ENCODE measurements at places on chromosomes 5 and 9.

GRCh38 chr5:73460133-73460532, 11.6 kb upstream of the FOXD1 start:
- DNase-seq, result no peak

GRCh38 chr5:88666761-88667495, 216.1 kb downstream of the MEF2C start:
- no peak for DNase-seq

- DNase-seq, result no peak
Measured at GRCh38 chr9:15180124-15180523, 126.9 kb downstream of the TTC39B start.

DNA sequence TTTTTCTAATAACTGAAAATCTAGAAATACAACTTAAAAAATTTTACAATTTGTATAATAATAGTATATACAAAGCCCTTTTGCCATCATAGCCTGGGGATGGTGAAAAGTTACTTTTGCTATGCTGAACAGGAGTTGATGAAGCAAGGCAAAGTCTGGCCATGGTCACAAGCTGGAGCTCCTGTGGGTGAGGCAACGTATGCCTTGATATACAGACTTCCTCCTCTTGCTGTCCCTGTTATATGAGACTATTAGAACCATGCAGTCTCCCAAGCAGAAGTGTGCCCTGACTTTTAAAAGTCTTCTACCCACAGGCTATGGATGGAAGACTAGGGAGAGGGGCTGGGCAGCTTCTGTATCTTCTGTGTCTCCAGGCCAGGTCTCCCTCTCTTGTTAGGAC, 15.7 kb downstream of the FAM151B start:
- no peak for DNase-seq

DNA sequence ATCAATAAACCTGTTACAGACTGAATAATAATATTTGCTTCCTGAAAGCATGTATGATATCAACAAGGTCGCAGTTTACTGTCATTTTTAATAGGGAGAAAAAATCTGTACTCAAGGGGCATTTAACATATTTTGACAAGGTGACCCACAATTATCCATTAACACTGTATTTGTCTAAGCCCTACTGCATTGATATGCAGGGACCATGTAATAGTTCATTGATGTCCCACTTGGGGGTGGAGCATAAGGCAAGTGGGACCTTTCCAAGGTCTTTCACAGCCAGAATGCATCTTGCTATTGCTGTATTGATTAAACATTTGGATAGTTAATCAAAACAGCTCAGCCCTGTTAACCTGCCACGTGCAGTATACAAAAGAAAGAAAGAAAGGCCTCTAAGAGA, 502.0 kb downstream of the NR2F1-AS1 start:
- DNase-seq, result no peak

- DNase-seq, result no peak
Measured at GRCh38 chr5:43773478-43773844, 170.5 kb downstream of the NNT start.

DNA sequence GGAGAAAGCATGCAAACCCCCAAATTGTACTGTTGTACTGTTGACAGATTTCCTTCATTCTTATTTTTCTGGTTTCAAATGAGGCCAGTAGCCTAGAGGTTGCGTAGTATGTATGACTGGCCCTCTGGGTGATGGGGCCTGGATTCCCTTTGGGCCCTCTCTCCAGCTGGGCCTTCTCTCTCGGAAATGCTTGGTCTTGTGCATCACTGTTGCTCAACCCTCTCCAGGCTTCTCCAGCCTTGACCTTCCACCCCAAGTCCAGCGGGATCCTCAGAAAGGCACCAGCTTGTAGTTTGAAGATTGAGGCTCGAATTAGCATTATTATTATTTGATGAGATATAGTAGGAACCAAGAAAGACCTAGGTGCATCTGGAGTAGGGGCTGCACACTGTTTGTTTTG, 87.0 kb downstream of the ANGPTL2 start:
- no peak for DNase-seq

DNA sequence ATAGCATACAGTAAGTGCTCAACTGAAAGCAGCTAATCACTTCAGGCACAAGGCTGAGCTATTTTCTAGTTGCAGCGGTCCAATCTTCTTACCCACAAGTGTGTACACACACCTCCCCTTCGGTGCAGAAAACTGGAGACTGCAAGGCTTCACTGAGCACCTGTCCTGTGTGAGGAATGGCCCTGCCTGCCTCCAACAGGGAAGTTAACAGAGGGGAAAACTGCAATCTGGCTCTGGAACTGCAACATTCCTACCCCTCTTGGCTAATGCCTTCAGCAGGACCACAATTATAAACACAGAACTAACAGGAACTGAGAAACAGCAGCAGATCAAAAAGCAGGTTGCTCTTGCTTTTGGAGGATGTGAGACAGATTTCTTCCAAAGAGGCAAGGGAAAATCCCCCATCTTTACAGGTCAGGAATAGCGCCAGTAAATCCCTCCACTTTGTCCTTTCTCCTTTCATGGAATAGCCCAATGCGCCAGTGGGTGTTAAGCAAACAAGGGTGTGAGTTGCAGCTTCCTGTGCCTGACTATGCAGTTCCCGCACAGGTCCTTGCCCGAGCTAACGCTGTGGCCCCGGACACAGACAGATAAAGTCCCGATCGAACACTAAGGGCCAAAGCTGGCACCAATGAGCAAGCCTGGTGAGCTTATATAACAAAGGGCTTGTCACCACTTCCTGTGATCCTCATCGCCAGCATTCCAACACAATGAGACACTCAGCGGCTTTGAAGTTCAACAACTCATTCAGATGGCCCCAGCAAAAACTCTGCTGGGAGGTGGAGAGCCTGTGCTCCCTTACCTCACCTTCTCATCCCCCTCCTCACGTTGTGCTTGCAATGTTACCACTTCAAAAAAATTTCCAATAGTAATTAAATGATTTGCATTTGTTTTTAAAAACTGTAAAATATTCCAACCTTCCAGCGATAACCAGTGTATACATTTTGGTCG, 21.5 kb downstream of the SHB start:
- no peak for DNase-seq

- no peak for DNase-seq
Measured at GRCh38 chr9:21710548-21711191, 91.8 kb upstream of the MTAP start.

DNA sequence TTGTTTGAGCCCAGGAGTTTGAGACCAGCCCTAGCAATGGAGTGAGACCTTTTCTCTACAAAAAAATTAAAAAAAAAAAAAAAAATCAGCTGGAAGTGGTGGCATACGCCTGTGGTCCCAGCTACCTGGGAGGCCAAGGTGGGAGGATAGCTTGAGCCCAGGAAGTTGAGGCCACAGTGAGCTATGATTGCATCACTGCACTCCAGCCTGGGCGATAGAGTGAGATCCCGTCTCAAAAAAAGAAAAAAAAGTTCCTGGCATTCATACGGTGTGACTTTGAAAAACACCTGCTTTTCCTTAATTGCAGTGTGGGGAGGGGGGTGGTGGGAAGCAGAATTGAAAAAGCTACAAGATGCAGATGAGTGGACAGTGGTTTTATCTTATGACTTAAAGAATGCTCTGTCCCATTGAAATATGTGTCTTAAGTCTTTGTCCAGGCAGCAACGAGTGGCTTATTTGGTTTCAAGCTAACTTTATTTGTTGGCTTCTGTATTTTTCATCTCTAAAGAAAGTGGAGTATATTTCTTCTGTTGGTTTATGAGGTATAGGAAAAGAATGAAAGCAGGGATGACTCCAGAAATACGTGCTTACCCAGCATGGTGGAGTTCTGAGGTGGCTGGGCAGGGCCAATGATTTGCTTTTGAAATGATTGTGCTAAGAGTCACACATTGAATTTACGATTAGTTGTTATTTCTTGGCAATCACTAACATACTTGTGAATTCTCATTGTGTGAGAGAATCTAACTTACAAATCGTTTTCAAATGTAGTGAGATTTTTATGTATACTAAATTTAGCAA, 27.8 kb downstream of the ROPN1L start:
- no peak for DNase-seq

GRCh38 chr9:20692554-20692953, 8.5 kb downstream of the FOCAD start:
- no peak for DNase-seq

GRCh38 chr5:119353686-119354366, 2.0 kb upstream of the TNFAIP8 start:
- DNase-seq, result no peak

DNA sequence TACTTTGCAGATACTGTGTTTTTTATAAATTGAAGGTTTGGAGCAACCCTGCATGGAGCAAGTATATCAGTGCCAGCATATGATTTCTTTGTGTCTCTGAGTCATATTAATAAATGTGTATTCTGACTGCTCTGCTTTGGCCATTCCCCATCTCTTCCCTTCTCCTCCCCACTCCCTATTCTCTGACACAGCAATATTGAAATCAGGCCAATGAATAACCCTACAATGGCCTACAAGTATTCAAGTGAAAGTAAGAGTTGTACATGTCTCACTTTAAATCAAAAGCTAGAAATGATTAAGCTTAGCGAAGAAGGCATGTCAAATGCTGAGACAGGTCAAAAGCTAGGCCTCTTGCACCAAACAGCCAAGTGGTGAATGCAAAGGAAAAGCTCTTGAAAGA, 82.2 kb upstream of the TLX3 start:
- no peak for DNase-seq

DNA sequence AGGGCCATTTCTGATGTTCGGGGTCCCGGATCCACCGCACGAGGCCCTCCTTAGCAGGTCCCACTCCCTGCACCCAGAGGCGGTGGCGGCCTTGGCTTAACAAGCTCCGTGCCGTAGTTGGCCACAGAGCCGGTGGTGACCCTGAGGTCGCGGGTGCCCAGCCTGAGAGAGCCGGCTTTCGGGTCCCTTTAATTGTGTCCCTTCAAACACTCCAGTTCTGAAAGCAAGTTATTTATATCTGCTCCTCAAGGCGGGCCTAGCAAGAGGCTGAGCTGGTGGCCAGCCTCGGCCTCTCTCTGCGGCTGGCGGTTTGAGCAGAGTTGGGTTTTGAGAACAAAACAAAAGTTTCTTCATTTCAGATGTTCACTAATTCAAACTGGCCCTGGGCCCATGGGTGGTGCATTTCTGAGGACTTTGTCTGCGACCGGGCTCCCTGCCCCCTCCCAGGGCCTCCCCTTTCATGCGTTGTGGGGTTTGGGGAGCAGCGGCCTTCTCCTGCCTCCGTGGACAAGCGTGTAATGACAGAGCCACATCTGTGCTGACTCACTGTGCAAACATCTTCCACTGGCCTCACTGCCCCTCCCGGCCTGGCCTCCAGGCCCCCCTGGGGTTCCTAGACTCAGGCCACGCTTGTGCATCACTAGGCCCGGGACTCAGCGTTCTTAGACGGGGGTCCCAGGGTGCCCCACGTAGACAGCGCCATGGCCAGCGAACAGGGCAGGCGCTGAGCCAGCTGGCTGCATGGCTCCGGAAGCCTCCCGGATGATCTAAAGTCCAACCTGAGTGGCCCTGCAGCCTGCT, 49.4 kb upstream of the COL5A1 start:
- no peak for DNase-seq

- no peak for DNase-seq
Measured at GRCh38 chr5:137891849-137892248, 2.6 kb downstream of the PKD2L2 start.

- no peak for DNase-seq
Measured at GRCh38 chr5:65815161-65815560, 93.2 kb downstream of the NLN start.

DNA sequence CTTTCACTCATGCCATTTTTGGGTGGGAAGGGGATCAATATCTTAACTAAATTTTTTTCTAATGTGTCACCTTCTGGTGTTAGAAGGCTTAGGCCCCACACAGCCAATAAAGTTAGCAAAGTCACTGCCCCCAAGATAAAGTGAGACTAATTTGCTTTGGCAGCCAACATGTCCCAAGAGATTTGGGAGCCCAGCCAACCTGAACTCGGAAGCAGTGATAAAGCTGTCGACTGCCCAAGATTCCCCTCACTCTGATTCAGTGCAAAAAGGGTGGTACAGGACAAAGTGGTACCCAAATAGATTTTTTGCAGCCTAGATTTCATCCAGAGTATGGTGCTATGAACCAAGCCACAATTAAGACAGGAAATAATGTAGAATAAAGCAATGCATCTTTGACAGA, 572.5 kb upstream of the ARRDC3 start:
- DNase-seq, result no peak

GRCh38 chr5:165574100-165574499, 2068.7 kb downstream of the MAT2B start:
- no peak for DNase-seq

GRCh38 chr5:65818592-65818991, 96.6 kb downstream of the NLN start:
- DNase-seq, result no peak

DNA sequence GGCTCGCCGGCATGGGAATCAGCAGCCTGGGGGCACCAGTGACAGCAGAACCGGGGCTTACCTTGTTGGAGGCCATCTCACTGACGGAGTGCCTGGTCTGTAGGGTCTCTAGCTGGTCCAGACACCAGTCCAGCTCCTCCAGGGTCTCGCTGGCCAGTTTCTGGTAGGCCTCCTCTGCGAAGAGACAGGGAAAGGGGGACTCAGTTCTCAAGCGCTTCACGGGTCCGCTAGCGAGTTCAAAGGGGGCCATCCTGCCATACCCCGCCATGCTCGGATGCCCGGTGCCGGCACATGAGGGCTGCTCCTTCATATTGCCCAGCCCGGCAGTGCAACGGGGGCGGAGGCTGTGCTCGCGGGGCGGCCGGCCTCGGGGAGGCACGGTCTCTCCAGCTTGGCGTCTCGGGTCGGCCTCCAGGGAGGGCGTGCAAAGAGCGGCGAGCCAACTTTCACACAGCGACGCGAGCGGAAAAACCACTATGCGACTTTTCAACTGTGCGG, 456.0 kb downstream of the RAB3C start:
- no peak for DNase-seq

GRCh38 chr9:35374910-35375309, 115.0 kb upstream of the RUSC2 start:
- DNase-seq, result no peak

- DNase-seq, result no peak
Measured at GRCh38 chr5:133274597-133274935, 222.8 kb downstream of the HSPA4 start.

- DNase-seq, result no peak
Measured at GRCh38 chr5:107418902-107419301, 251.8 kb downstream of the EFNA5 start.

DNA sequence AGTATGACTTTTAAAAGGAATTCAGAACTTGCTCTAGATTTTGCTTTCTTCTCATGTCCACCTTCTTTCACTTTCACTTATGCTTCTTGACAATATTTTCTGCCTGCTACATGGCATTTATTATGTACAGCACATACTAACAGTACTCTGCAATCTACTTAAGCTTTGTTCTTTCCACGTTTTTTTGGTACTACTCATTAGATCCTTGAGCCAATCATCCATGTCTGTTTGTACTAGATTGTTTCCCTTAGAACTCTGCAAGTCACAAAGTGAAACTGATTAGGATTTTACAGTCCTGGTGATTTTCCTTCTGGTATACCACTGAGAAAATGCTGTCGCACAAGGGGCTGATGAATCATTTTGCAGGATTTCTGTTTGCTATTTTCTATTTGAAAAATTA, 78.3 kb downstream of the PARP8 start:
- no peak for DNase-seq

All from stimulated activated CD8-positive, alpha-beta memory T cell treated with anti-CD3 and anti-CD28 coated beads, Interleukin-15, amount 100 ng/mL, for 48 hours (primary cell).